ENCODE measurements at places on chromosomes 7 and 10.
A peak's percentile ranks its signal among the peaks of the same experiment; 100 is the strongest.

- DNase-seq: peak; percentile 29
These were observed 5.6 kb downstream of the LRRTM3 start for GRCh38 chr10:66931340-66931948.

- DNase-seq: no peak
These were observed 99.0 kb upstream of the MDFIC start for GRCh38 chr7:114822844-114823243.

DNA sequence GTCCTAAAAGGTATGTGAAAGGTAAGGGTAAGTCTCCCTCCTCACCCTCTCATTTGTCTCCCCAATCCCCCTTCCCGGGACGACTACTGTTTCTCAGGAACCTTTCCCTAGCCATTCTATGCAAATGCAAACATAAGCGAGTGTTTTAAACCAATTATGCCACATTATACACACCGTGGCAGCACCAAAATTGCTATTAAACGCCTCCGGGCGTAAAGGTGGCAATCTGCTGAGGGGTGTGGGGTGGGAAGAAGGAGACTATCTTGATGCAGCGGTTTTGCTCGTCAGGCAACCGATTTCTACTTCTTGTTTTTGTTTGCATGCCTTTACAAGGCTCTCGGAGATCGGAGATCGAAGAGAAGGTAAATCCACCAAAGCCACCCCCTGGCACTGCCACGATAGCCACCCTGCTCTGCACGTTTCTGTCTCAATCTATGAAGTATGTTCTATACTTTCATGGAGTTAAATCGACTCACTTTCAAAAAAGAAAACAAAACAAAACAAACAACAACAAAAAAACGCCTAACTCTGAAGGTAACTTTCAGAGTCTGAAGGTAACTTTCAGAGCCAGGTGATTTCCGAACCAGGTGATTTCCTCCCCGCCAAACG lies 46.0 kb upstream of the CDK1 start:
- DNase-seq: no peak

- DNase-seq: no peak
These were observed 38.2 kb downstream of the ZNF467 start for GRCh38 chr7:149735181-149735602.

DNA sequence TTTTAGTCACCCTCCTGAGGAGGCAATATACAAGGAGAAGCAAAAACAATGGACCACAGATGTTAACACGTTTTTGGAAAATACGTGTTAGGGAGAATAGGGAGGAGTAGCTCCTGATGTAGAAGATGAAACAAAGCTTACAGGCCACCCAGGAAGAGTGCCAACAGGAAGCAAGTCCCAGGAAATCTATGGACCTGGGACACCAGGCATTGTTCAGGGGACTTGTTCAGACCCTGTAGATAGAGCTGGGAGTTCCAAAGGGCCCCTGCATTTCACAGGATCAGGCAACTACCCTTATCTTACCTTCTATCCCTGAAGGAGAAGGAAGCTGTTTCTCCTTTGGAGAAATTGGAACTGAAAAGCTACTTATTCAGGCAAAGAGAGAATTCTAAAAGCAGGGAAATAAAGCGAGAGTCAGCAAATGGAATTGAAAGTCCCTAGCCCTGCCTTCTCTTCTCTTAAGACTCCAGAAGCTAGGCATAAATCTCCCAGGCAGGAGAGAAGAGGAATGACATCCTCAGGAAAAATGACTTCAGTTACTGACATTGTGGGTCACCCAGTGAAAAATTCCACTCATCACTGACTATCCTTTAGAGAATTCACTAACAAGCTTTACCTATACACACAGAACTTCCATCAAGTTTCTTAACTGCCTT lies 77.7 kb upstream of the FAM3C start:
- no peak for DNase-seq

DNA sequence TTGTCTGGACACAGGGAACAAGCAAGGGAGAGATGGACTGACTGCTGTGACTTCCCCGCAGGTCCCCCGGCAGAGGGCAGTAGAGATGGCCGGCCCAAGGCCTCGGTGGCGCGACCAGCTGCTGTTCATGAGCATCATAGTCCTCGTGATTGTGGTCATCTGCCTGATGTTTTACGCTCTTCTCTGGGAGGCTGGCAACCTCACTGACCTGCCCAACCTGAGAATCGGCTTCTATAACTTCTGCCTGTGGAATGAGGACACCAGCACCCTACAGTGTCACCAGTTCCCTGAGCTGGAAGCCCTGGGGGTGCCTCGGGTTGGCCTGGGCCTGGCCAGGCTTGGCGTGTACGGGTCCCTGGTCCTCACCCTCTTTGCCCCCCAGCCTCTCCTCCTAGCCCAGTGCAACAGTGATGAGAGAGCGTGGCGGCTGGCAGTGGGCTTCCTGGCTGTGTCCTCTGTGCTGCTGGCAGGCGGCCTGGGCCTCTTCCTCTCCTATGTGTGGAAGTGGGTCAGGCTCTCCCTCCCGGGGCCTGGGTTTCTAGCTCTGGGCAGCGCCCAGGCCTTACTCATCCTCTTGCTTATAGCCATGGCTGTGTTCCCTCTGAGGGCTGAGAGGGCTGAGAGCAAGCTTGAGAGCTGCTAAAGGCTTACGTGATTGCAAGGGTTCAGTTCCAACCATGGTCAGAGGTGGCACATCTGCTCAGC lies 6.0 kb downstream of the CYREN start:
- DNase-seq: no peak

DNA sequence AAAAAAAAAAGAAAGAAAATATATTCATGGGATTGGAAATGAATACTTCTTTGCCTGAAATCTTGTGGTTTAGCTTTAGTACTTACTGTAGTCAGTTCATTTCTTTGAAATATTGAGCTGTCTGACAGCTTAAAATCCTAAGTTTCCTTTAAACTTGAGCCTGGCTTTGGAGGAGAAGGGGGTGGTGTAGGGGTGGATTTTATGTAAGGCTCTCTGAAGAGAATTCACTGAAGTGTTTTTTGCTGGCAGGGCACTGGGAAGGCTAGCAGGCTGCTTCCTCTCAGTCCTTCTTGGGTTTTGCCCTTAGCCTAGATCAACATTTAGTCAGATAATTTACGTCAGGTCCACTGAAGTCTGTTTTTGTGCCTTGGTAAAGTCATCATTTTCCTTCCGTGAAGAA lies 516.5 kb downstream of the AUTS2 start:
- DNase-seq: no peak

DNA sequence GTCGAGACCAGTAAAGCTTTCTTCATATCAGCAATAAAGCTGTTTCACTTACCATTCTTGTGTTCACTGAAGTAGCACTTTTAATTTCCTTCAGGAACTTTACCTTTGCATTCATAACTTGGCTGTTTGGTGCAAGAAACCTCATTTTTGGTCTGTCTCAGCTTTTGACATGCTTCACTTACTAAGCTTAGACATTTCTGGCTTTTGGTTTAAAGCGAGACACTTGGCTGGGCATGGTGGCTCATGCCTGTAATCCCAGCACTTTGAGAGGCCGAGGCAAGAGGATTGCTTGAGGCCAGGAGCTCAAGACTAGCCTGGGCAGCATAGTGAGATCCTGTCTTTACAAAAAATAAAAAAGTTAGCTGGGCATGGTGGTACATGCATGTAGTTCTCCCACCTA lies 15.8 kb downstream of the PLEKHA1 start:
- DNase-seq: no peak

DNA sequence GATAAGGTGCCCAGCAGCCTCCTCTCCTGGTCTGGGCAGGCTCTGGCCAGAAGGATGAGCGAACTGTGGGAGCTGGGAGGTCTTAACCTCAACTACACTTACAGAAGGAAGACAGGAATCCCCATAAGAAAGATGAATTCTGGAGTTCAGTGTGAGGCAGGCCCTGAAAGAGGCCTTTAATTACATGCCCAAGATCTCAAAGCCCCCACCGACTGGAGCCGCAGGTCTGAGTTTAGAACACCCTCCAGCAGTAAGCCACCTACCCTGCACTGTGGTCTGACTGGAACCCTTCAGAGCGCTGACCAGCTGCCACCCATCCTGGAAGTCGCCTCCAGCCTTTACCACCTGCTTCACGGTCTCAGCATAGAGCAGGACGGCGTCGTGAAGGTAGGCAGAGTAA lies 28.2 kb upstream of the ACSL5 start:
- DNase-seq: no peak

DNA sequence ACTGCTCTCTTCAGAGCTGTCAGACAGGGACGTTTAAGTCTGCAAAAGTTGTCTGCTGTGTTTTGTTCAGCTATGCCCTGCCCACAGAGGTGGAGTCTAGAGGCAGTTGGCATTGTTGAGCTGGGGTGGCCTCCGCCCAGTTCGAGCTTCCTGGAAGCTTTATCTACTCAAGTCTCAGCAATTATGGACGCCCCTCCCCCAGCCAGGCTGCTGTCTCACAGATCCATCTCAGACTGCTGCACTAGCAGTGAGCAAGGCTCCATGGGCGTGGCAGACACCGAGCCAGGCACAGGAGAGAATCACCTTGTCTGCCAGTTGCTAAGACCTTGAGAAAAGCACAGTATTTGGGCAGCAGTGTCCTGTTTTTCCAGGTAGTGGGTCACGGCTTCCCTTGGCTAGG lies 98.1 kb downstream of the SDHAF3 start:
- no peak for DNase-seq

DNA sequence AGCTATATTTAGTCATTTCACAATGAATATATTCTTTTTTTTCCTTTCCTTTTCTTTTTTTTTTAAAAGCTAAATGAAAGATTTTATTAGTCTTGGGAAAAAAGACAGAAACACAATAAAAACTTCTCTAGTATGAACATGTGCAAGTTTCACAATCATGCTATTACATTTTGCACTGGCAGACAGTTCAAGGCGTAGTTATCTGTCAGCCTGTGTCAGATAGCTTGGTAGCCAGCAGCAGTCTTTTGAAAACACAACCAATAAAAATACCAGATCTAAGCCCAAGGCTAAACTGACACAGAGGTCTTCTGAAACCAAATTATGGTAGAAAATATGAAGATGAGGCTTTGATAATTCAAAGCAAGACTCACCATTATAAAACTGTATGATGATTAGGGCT lies 205.8 kb upstream of the TEX47 start:
- no peak for DNase-seq

DNA sequence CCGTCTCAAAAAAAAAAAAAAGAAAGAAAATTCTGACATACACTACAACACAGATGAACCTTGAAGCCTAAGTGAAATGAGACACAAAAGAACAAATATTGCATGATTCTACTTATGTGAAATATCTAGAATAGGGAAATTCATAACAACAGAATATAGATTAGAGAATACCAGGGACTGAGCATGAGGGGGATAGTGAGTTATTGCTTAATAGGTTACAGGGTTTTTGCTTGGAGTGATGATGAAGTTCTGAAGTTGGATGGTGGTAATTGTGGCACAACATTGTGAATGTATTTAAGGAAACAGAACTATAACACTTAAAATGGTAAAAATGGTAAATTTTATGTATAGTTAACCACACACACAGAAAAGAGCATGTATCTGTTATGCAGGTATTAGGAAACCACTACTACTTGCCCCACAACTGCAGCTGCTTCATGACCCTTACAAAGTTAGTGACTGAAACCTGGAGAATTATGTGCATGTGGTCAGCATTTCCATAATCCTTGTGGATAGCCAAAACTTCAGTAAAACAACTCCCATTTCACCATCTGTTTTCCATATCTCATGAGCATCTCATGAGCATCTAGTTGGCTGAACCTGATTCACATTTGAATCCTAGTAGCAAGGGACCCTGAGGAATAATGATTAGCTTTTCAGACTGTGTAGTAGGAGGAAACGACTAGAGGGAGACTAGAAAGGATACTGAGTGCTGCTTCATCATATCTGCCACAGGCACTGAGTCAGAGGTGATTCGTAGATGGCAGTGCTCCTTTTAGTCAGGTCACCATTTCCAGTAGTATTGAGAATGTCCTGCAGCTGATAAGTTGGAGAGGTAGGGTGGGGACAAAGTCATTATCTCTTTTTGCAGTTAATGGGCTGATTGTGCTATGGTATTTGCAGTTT lies 26.3 kb downstream of the SAMD8 start:
- DNase-seq: peak; percentile 70

DNA sequence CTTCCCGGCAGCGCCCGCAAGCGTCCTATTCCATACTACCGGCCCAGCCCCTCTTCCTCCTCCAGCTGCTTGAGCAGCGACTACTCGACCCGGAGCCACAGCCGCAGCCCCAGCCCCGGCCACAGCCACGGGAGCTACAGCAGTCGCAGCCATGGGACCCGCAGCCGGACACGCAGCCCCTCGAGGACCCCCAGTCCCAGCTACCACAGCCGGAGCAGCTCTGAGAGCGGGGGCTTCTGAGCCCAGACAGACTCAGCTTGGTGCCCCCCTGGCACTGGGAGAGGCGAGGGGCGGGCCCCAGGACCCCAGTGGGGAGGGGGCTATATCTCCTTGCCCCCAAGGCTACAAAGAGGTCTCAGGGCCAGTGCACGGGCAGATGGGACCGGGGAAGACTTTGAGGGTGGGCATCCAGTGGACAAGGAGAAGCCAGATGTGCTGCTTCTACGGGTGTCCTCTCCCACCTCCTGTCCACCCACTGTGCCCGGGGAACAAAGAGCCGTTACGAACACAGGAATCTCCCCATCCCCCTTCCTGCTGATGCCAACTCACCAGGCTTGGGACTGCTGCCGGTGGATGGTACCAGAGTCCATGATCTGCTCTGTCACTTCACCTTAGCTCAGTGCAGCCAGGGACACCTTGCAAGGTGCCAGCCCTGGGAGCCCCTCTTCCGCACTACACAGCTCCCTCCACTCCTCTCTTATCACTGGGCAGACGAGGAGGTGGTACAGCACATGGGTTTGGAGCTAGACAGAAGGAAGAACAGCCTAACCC lies 16.7 kb upstream of the HSPB1 start:
- no peak for DNase-seq

DNA sequence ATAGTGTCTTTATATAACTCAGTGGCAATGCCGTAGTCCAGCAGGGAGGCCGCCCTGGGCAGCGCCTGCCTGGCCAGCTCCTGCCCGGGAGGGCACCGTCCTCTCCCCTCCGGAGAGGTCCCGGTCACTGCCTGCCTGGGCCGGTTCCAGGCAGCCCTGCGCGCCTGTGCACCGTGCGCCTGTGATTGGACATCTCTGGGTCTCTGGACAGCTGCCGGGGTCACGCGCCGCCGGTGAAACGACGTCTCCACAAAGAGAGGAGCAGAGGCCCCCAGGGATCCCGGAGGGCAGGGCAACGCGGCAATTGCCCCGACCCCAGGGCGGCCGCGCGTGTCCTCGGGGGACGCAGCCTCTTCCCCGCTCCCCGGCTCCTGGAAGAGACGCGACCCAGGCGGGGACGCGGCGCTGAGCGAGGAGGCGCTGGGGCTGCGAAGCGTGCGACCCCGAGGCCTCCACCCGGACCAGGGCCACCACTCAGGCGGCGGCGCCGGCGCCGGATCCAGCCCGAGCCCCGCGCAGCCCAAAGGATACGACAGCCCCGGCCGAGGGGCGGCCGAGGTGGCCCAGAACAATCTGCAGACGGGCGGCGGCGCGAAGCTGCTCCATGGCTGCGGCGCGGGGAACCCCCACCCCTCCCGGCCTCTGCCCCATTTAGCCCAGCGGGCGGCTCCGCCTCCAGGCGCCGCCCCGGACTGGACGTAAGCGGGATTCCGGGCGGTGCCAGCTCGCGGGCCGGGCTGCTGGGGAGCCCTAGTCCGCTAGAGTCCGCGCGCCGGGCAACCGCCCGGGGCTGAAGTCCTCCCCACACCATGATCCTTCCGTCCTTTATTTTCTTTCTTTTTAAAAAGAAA lies at the start of gene PHYH:
TSS of gene PHYH (minus strand) at position 628 of the 851 bp plus-strand sequence. CDS start at position 606, 22 bp downstream.
- DNase-seq: peak; percentile 83

Data from stromal cell of bone marrow (primary cell).